Retina (tissue), 1 donor: ENCODE measurements at places on chromosomes 2 and 18.

DNA sequence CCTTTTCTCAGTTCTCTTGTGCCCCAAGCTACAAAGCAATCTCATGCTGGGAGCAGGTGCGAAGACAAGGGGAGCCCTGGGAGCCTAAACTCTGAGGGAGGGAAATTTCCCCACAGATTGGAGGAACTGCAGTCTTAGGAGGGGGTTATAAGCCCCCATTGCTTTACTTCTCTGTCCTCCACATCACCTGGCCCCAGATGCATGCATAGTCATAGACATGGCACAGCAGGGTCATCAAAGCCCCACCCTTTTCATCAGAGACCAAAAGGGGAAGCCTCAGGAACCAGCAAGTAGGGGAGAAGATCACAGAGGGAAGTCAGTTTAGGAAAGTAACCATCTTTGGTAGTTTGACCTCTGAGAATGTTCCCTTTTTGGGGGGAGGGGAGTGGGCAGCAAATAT is 33.7 kb downstream of the LANCL1 start:
- DNase-seq, result no peak

GRCh38 chr2:126448611-126449010 is 207.3 kb upstream of the GYPC start:
- no peak for DNase-seq

DNA sequence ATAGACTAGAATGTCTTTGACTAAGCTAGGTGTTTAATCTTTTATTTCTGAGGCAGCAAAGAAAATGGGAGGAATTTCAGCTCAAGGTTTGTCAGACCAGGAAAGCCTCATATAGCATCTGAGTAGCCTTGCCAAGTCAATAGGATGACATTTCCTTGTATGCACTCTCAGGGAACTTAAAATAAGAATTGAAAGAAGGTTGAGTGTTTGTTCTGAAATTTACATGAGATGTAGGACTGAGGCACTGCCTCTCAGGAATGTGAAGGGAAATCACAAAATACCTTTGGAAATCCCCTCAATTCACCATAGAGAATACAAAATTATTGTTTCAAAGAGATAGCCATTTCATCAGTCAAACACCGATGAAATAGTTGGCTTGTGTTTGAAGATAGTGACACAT is 392.0 kb upstream of the NRP2 start:
- DNase-seq, result no peak

GRCh38 chr2:31012406-31012805 is 125.8 kb downstream of the GALNT14 start:
- DNase-seq, result no peak

DNA sequence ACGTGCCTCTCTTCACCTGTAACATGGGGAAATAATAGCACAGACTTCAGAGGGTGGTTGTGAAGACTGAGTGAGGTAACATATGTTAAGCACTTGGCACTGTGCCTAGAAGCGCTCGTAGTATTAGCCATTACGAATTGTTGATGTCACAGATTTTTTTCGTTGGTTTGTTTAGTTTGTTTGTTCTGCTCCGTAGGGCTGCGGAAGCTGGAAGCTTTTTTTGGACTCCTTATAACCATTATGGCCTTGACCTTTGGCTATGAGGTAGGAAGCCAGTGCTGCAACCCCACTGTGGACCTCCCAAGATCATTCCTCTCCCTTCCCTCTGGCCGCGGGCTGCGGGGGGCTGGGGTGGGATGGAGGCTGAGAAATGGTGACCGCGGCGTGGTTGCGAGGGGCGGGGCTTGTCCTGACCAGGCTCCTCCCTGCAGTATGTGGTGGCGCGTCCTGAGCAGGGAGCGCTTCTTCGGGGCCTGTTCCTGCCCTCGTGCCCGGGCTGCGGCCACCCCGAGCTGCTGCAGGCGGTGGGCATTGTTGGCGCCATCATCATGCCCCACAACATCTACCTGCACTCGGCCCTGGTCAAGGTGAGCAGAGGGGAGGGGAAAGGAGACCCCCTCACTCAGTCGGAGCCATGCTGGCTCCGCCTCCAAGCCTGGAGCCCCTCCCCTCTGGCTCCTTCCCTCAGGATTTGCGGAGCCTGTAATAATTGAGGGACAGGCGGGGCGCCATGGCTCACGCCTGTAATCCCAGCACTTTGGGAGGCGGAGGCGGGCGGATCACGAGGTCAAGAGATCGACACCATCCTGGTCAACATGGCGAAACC is 5.5 kb downstream of the SLC11A1 start:
- peak; percentile 76 for DNase-seq
